Gastrocnemius medialis (tissue), 4 donors: ENCODE measurements at places on chromosomes 16 and 17. TPM values are rescaled to one million over a fixed set of nuclear protein-coding genes. Genes with fewer than 3 reads are reported as not detected.

The UBALD2 gene
- 65.4 TPM for total RNA-seq

The EVPL gene
- 0.07 TPM for total RNA-seq

DNA sequence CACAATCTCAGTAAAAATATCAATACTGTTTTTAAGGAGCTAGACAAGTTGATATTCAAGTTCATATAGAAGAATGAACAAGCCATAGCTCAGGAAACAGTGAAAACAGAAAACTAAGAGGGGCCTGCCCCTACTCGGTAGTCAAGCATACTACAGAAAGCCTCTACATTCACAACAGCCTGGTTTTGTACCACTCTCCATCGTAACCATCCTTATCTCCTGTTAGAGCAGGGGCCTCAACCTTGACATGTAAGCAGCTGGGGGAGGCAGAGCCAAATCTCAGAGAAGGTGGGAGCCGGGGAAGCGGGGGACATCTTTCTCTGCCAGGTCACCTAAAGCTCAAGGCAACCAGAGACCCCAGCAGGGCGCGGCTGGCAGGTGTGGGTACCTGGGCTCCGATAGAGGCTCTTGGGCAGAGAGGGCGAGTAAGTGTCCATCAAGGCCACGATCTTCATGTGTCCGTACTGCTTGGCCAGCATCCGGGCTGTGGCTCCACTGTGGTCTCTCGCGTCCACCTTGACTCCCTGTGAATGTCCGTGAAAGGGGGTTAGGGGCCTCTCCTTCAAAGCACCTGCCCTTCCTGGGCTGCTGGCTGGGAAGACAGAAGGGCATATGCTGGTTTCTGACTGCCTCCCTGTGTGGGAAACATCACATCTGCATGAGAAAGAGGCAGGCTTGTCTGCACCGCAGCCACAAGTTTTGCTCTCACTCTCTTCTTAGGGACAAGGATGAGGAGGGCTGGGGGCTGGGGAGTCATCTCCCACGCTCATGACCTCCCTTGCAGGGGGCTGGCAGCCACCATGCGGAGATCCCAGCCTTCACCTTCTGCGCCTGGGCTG is 20.2 kb downstream of the ANKS3 start:
- DNase-seq = no peak
- H3K4me1 ChIP-seq = no peaks in the 10 kb centered on the region
- H3K4me3 ChIP-seq = no peak overlapping the region
- H3K36me3 ChIP-seq = peaks cover 43% of the 10 kb centered on the region
- H3K27ac ChIP-seq = no peak overlapping the region

The CHAD gene
- total RNA-seq = 8.8 TPM

GRCh38 chr17:56786989-56787482 is 46.7 kb downstream of the C17orf67 start:
- peaks cover 4% of the 10 kb centered on the region for H3K4me1 ChIP-seq
- H3K36me3 ChIP-seq = no peaks in the 10 kb centered on the region
- no peak overlapping the region for H3K27ac ChIP-seq
- H3K4me3 ChIP-seq = no peak overlapping the region
- no peaks in the 10 kb centered on the region for H3K27me3 ChIP-seq

The TBC1D3C gene
- total RNA-seq = not detected

- peak overlapping the region; percentile 92 for H3K27ac ChIP-seq
- DNase-seq = no peak
- no peaks in the 10 kb centered on the region for H3K27me3 ChIP-seq
- peak overlapping the region; percentile 14 for H3K4me3 ChIP-seq
- peaks cover 16% of the 10 kb centered on the region for H3K4me1 ChIP-seq
Observed at GRCh38 chr17:82805254-82805653, 34.6 kb downstream of the ZNF750 start.

The FOXN1 gene
- not detected for total RNA-seq

DNA sequence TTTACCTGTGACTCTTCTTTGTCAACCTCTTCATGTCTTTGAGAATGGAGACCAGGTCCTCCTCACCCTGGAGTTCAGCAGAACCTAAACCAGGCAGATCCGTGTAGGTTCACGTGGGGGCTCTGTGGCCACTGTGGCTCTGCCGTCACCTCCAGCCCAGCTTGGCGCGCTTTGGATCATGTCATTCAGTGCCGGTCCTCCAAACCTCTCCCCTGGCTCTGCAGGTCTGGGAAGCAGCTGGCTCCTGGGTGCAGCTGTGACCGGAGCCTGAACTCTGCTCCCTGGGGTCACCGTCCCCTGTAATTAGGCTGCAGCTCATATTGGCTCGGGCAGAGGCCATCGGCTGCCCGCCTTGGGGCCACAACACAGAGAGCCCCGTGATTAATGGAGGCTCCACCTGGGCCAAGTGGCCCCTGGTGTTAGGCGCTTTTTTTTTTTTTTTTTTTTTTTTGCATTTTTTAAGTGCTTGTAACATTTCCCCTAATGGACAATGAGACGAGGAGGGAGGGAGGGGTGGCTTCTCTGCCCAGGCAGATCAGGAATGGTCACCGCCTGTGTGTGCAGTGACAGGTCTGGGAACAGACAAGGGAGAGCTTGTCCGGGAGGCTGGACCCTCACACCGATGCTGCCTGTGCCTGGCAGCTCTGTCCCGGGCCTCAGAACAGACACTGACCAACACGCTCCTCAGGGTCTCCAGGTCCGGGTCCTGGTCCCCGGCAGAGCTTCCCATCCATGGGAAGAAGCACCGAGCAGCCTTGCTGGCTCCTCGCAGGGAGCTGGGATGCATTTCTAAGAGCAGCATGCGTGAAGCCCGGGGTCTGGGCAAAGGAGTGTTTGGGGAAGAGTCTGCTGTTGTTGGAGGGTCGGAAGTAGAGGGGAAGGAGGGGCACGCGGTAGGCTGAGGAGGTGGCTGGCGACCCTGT is 247.9 kb downstream of the SEC14L1 start:
- H3K36me3 ChIP-seq = no peaks in the 10 kb centered on the region
- no peaks in the 10 kb centered on the region for H3K27me3 ChIP-seq
- DNase-seq = no peak
- H3K27ac ChIP-seq = peak overlapping the region; percentile 79
- no peak overlapping the region for H3K4me3 ChIP-seq

The HSDL1 gene
- total RNA-seq = 22.0 TPM

The TBC1D3G gene
- total RNA-seq = not detected

The SEZ6 gene
- total RNA-seq = not detected

The TBC1D26 gene
- total RNA-seq = not detected

GRCh38 chr16:58481931-58482330 is 18.0 kb upstream of the NDRG4 start:
- H3K27me3 ChIP-seq = no peaks in the 10 kb centered on the region
- no peak for DNase-seq
- H3K4me3 ChIP-seq = no peak overlapping the region
- no peaks in the 10 kb centered on the region for H3K4me1 ChIP-seq

- peak; percentile 59 for DNase-seq
- no peaks in the 10 kb centered on the region for H3K27me3 ChIP-seq
- H3K27ac ChIP-seq = peak overlapping the region; percentile 97
- peak overlapping the region; percentile 82 for H3K4me3 ChIP-seq
Observed at GRCh38 chr17:7440834-7441195, 1.5 kb downstream of the FGF11 start.

- H3K4me1 ChIP-seq = no peaks in the 10 kb centered on the region
- H3K27ac ChIP-seq = no peak overlapping the region
- no peaks in the 10 kb centered on the region for H3K27me3 ChIP-seq
Observed at GRCh38 chr16:35910409-35910808, 2451.0 kb downstream of the TP53TG3F start.

DNA sequence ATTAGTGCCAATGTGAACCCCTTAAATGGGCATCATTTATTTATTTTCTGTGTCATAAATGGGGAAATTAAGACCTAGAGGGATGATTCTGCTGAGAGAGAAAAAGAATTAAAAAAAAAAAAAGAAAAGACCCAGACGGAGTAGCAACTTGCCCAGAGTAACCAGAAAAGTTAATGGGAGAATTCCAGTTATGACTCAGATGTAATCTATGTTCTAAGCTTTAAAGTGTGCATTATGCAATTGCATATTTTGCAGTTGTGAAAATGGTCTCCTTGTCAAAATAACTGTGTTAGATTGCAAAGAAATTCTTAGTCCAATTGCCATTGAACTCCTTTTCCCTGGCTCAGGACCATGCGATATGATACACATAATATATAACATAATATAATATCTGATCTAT is 38.6 kb upstream of the TBX2 start:
- no peaks in the 10 kb centered on the region for H3K27me3 ChIP-seq
- no peak overlapping the region for H3K4me3 ChIP-seq
- no peaks in the 10 kb centered on the region for H3K4me1 ChIP-seq
- H3K27ac ChIP-seq = no peak overlapping the region

The C17orf50 gene
- total RNA-seq = not detected

- no peak overlapping the region for H3K4me3 ChIP-seq
- H3K27ac ChIP-seq = no peak overlapping the region
- H3K36me3 ChIP-seq = no peaks in the 10 kb centered on the region
- peaks cover 36% of the 10 kb centered on the region for H3K27me3 ChIP-seq
- no peak for DNase-seq
- H3K4me1 ChIP-seq = peaks cover 4% of the 10 kb centered on the region
Observed at GRCh38 chr16:86594721-86595120, 16.4 kb downstream of the FOXL1 start.

GRCh38 chr17:7204828-7205461 is 14.7 kb downstream of the DLG4 start:
- no peaks in the 10 kb centered on the region for H3K4me1 ChIP-seq
- peak; percentile 58 for DNase-seq
- H3K4me3 ChIP-seq = peak overlapping the region; percentile 57
- H3K27ac ChIP-seq = peak overlapping the region; percentile 54
- no peaks in the 10 kb centered on the region for H3K36me3 ChIP-seq

The CFAP97D1 gene
- not detected for total RNA-seq

DNA sequence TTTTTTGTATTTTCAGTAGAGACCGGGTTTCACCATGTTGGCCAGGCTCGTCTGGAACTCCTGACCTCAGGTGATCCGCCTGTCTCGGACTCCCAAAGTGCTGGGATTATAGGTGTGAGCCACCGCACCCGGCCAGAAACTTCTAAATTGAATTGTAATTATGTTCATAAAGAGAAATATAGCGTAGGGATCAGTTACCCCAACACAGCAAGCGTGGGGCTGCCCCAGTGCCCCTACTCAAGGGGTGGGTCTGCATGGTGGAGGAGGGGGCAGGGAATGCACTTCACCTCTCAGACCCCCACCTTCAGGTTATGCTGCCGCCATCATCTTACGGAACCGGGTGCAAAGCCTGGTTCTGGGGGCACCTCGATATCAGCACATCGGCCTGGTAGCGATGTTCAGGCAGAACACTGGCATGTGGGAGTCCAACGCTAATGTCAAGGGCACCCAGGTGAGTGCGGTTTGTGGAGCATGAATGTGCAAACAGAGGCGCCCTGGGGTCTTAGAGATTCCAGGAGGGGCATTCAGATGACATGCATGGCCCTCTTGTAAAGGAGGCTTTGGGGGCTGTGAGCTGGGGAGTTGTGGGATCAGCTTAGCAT is 18.0 kb downstream of the ITGAM start:
- H3K4me1 ChIP-seq = no peaks in the 10 kb centered on the region
- H3K27me3 ChIP-seq = no peaks in the 10 kb centered on the region
- H3K36me3 ChIP-seq = no peaks in the 10 kb centered on the region

DNA sequence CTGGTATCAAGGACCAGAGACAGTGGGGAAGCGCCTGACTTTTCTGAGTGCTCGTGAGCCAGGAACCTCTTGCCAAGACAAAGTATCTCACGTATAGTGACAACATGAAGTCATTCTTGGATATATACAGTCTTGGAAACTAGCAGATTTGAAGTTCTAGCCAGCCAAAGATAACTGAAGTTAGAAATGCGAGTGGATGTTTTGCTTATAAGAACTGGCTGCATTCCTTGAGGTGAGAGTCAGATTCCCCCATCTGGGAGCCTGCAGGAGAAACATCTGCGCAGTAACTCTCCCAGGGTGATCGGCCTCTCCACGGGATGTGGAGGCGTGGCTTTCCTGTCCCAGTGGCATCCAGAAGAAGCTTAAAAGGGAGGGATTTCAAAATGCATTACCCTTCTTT is 89.8 kb downstream of the SHISA6 start:
- DNase-seq = no peak
- H3K36me3 ChIP-seq = no peaks in the 10 kb centered on the region

The ZG16B gene
- not detected for total RNA-seq

The KRTAP4-9 gene
- not detected for total RNA-seq

DNA sequence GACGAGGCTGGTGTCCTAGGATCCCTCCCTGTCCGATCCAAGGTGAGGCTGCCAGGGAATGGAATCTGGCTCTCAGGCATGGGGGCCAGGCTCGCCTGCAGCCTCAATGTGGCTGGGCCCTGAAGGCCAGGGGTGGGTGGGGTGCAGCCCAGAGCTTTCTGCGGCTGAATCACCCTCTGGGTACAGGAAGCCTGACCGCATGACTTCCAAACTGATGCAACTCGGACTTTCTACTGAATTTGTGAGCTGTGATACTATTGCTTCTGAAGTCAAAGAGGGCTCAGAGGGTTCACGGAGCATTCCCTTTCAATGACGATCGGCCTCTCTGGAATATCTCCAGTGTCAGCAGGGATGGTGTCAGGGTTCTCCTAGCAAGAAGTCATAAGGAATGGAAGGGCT is 123.7 kb downstream of the METRNL start:
- peaks cover 28% of the 10 kb centered on the region for H3K4me1 ChIP-seq
- H3K4me3 ChIP-seq = no peak overlapping the region
- no peaks in the 10 kb centered on the region for H3K27me3 ChIP-seq

The BAIAP3 gene
- 0.05 TPM for total RNA-seq

DNA sequence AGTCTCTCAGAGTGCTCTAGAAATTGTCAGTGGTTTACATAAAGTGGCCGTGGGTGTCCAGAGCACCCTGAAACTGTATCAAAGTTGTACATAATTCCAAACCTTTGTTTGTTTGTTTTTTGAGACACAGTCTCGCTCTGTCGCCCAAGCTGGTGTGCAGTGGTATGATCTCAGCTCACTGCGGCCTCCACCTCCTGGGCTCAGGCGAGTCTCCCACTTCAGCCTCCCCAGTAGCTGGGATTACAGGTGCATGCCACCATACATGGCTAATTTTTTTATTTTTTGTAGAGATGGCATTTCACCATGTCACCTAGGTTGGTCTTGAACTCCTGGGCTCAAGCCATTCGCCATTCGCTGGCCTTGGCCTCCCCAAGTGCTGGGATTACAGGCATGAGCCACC is 24.3 kb upstream of the ADGRG1 start:
- H3K27ac ChIP-seq = no peak overlapping the region
- no peaks in the 10 kb centered on the region for H3K36me3 ChIP-seq
- H3K4me1 ChIP-seq = peaks cover under 1% of the 10 kb centered on the region
- no peak overlapping the region for H3K4me3 ChIP-seq

- DNase-seq = no peak
- no peak overlapping the region for H3K4me3 ChIP-seq
- H3K27ac ChIP-seq = no peak overlapping the region
- peaks cover 7% of the 10 kb centered on the region for H3K4me1 ChIP-seq
- H3K27me3 ChIP-seq = no peaks in the 10 kb centered on the region
Observed at GRCh38 chr17:64783556-64784352, 121.6 kb upstream of the SMURF2 start.
